ENCODE measurements at places on chromosomes 16 and 17.

DNA sequence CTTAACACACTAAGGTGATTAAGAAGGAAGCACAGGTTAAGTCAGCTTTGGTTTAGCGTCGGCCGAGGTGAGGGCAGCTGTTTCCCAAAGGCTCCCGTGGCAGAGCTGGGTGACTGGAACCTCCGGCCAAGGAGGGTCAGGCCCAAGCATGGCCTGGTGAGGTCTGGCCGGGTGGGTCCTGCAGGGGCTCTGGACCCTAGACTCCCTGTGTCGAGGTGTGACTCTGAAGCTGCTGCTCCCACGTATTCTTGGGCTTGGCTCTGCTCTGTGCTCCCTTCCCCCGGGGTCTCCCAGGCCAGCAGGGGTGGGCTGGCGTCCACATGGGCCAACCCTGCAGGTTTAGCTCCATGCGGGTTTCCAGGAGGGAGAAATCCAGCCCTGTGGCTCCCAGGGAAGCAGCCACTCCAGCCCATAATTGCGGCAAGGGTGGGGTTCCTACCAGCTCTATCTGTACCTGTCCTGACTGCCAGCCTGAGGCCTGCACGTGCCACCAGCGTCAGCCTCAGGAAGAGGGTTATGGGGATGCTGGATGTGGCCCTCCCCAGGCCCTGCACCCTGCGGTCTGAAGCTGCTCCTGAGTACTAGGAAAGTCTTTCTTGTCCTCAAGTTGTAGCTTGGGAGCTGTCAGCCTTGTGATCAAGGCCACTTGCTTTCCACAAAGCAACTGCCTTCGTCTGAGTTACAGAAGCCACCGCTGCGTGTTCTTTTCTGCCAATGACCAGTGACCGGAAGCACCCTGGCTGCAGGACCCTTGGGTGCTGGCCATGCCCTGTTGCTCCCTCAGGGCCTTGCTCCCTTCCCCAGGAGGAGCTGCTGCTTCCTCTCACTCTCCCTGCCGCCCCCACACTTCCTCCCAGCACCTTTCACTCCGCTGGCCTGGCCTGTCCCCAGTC lies 4.8 kb downstream of the CDK5R1 start:
- no peak for DNase-seq

DNA sequence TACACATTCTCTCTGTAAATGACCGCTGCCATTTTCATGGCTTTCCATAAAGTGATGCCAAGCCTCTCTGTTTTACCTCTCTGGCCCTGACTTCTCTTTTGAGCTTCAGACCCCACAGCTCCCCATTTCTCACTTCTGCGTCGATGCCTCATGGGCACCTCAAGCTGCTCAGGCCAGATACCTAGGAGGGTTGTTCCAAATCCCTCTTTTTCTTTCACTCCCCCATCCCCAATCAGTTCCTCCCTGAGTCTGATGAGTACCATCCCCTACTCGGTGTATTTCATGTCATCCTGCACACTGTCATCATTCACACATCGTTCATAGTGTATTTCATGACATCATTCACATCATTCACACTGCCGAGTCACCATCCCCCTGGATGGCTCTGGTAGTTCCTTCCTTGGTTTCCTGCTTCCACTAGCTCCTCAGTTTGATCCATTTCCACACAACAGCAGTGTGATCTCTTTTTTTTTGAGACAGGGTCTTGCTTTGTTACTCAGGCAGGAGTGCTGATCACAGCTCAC lies 43.1 kb downstream of the NTN1 start:
- DNase-seq = no peak

DNA sequence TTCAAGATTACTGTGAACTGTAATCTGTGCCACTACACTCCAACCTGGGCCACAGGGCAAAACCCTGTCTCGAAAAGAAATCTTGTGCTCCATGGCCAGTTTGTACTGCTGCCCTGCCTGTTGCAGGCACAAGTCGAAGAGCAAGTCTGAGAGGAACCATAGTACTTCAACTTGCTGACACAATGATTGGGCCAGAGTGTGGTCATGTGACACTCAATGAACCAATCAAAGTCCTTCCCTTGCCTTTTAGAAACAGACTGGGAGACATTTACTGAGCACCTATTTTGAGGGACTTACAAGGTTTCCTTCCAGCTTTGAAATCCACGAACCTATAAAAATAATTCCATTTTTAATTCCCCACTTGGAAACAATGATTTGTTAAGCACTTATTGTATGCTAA lies 39.8 kb upstream of the TMC5 start:
- no peak for DNase-seq

DNA sequence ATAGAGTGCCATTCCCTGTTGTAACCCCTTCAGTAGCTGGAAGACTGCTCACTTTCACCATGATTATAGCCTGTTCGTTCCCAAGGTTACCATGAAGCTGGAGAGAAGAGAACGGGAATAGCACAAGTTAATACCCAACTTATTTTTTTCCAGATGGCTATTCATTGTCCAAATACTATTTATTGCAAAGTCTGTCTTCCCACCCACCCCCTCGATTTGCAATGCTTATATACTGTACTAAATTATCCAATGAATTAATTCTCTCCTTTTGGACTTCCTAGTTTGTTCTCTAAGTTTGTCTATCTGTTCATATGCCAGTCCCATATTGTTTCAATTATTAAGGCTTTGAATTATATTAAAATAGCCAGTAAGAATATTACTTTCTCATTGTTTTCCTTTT lies 231.0 kb downstream of the RAB11FIP4 start:
- no peak for DNase-seq

DNA sequence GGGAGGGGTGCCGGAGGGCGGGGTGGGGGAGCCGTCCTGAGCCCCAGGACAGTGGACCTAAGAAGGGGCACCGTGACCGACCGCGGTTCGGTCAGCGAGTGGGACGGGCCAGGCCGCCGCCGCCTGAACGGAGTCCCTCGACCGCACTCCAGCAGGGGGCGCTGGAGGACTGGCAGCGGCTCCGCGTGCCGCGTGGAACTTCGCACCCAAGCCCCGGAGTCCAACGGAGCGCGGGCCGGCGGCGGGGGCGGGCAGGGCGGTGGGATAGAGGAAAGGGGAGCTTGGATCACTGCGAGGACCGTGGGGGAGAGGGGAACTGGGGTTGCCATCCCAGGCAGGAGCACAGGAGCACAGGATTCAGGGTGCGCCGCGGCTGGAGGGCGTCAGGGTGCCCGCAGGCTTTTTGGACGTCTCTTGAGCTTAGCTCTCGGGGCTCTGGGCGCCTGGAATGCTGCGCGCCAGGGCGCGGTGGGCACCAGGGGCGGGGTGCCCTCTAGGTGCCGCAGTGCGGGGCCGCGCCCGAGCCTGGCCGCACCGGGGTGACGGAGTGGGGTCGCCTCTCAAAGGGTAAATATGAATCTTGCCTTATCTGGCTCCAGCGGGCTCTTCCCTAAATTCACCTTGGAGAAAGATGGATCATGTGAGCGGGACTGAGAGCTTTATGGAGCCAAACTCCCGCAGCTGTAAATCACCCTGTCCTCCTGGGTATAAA lies 379 bp upstream of the OTOP2 start:
- DNase-seq = peak; percentile 61

DNA sequence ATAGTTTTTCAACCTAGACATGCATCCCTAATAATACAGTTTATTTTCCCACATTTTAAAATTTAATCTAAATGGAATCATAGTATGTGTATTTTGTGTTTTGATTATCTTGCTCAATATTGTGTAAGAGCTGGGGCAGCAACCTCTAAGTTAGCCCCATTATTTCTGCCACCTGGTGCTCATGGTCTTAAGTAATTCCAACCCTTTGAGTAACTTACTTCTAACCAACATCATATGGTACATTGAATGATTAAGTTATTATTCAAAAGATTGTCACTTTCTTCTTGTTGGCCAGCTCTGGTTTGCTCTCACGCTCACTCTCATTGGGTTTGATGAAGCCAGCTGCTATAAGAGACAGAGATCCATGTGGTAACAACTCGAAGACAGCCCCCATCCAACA lies 3.9 kb upstream of the KRTAP4-3 start:
- DNase-seq = no peak

DNA sequence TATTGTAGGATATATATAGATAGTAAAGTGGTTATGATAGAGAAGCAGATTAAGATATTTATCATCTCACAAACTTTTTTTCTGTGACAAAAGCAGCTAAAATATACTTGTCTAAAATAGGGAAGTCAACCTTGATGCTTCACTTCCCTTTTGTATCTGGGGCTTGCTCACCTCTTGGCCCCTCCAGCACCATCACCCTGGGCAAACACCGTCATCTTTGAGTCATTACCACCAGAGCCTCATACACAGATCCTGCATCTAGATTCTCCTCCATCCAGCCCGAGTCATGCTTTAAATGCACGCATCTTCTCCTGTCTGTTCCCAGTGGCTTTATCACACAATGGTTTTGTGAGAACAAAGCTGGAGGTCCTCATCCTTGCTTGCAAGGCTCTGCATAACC lies 1062.7 kb upstream of the EEF2KMT start:
- no peak for DNase-seq

GRCh38 chr17:29710520-29710884 lies 87.8 kb upstream of the CORO6 start:
- DNase-seq = no peak

DNA sequence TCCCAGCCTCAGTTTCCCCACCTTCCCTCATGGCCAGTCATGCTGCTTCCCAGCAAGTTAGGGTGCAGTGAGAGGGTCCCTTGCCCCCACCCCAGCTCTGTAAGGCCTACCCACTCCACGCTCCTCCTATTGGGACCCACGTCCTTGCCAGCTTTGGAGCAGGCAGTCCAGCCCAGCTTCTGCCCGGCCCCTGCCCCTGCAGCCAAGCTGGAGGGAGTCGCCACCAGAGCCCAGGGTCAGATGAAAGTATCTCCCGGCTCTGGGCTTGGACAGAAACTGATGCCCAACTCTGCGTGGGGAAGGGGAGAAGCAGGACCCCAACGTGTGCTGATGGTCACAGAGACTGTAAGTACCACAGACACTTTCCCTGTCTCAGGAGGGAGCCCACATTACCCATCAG lies 32.6 kb downstream of the SDK2 start:
- no peak for DNase-seq

- DNase-seq = no peak
These were observed 17.1 kb upstream of the CDH3 start for GRCh38 chr16:68627951-68628425.

GRCh38 chr17:61444831-61445230 lies 7.4 kb upstream of the TBX4 start:
- no peak for DNase-seq

- no peak for DNase-seq
These were observed 18.5 kb downstream of the ANKRD40 start for GRCh38 chr17:50689251-50689650.

GRCh38 chr16:51166541-51166940 lies 15.5 kb upstream of the SALL1 start:
- no peak for DNase-seq

GRCh38 chr17:56114469-56114868 lies 38.8 kb upstream of the ANKFN1 start:
- DNase-seq = no peak

DNA sequence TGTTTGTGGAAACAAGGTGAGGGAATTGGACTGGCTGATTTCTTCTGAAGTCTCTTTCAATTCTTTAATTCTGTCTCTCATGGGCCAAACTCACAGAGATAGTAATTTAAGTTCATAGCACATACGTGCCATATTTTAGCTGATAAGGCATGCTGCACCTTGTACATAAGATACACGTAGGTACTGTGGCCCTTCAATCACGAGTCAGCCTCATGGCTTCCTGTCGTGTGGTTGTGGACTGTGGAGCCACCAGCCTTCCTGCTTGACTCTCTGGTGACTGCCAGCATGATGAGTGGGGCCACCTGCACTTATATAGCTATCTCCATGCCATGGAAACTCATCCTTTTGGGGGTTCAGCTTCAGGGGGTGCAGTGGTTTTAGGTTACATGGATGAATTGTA lies 25.1 kb downstream of the KSR1 start:
- DNase-seq = no peak

DNA sequence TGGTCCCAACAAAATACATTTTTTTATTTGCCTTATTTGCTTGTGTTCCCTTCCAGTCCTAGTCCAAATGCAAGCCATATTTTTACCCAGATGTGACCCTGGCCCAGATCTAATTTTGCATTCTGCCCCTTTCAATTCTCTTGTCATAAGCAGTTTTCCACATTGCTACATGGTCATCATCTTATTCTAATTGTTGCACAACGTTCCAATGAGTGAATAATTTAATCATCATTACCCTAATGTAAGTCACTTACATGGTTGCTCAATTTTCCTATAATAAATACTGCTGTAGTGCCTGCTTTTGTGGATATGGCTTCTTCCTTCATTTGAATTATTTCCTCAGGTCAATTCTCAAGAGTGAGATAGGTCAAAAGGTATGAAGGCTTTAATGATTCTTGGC lies 12.8 kb downstream of the RSAD1 start:
- no peak for DNase-seq

GRCh38 chr17:3385869-3386816 lies at the start of gene OR3A2:
TSS of gene OR3A2 (minus strand) at chr17:3386308.
- no peak for DNase-seq

GRCh38 chr17:59479141-59479540 lies 86.3 kb upstream of the DHX40 start:
- DNase-seq = no peak

DNA sequence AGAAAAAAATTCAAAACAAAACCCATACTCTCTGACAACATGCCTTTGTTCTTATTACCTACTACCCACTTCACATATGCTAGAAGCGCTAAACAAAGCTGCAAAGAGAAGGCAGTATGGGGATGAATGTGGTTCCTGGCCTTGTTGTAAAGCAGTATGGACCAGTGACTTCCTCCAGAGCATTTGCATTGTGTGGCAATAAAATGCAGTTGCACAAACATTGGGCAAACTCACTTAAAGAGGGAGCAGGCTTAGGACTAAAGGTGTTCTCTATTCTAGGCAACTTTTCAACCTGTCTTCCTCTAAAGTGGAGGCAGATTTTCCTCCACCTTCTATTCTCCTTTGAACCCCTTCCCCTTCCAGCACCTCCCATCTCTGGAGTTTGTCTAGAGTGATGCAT lies 17.1 kb downstream of the TMIGD1 start:
- DNase-seq = no peak

DNA sequence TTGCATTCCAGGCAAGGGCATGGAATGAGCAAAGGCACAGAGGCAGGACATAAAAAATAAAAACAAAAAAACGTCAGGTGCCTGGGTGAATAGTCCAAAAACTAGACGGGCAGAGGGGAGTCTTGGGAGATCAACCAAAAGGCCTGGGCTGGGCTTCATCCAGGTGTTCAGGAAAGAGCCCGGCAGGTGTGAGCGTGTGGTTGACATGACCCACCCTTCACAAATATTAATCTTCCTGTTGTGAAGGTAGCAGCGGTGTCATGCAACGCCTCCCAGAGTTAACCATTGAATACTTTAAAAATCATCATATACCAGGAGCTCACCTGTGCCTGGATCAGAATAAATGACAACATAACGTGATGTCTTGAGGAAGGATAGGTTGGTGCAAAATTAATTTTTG lies 90.6 kb downstream of the USP22 start:
- no peak for DNase-seq
